Stimulated activated CD8-positive, alpha-beta memory T cell treated with anti-CD3 and anti-CD28 coated beads, Interleukin-15, amount 100 ng/mL, for 4 hours (primary cell): ENCODE measurements at places on chromosomes 3 and 15.

GRCh38 chr15:63953524-63953923 lies 92.8 kb downstream of the DAPK2 start:
- no peak for DNase-seq

GRCh38 chr15:36529296-36530011 lies 50.0 kb upstream of the CDIN1 start:
- DNase-seq: no peak

- DNase-seq: no peak
Observed at GRCh38 chr3:192986379-192986778, 68.7 kb upstream of the MB21D2 start.

DNA sequence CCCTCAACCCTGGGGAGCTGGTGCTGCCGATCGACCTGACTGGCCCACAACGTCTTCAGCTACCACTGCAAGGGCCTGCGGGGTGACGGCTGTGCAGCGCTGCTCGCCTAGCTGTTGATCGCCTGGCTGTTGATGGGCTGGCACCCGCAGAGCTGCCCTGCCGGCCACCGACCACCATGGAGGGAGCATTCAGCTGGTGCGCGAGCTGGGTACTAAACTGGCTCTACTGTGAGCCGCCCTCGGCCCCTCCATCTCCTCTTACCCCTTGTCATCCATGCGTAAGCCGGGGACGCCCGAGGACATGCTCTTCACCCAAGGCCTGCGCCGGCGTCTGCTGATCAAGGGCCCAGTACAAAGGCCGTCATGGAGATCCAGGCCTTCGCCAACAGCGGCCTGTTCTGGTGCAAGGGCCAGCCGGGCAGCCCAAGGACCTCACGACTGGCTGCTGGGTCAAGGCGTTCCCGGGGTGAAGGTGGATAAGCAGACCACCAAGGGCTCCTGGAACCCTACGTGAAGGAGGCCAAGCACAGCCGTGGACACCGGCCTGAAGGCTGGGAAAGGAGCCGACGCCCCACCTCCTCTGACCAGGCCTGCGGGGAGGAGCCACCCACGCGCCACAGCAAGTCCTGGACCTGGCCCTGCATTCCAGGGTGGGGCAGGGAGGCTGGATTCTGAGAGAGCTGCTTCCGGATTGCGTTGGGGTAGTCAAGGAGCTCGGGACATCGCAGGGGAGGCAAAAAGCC lies 46.9 kb downstream of the SFMBT1 start:
- DNase-seq: no peak

GRCh38 chr3:104646196-104646595 lies 720.5 kb upstream of the ALCAM start:
- no peak for DNase-seq

DNA sequence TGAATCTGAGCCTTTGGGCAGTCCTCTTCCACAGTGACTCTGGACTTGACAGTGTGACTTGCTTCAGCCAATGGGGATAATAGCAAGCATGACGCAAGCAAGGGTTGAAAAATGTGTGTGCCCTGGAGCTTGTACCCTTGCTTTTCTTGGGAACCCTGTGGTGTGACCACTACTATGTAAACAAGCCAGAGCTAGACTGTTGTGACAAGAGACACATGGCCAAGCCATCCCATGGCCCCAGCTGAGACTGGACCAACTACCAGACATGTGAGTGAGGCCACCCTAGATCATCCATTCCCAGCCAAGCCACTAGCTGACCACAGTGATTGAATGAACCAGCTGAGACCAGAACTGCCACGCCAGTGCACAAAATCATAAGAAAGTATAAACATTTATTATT lies 11.8 kb downstream of the MYO1E start:
- no peak for DNase-seq

GRCh38 chr3:111541391-111541790 lies 606 bp upstream of the CD96 start:
- no peak for DNase-seq

- DNase-seq: no peak
Observed at GRCh38 chr3:151875759-151876158, 2.3 kb downstream of the SUCNR1 start.

GRCh38 chr3:107117922-107118536 lies 259.2 kb upstream of the CCDC54 start:
- DNase-seq: no peak

DNA sequence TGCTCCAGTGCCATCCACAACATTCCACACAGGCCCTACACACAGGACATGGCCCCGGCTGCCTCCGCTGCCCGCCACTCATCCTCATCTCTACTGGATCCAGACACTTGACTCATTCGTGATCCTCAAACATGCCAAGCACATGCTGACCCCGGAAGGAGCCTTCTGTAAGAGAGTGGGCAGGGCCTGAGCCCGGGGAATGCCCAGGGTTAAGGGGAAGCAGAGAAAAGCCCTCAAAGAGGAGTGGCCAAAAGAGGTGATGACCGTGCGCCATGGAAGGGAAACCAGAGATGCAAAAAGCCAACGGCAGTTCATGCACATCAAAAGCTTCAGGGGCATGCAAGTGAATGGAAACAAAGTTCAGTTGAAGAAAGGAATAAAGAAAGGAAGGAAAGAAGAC lies 46.1 kb downstream of the RFTN1 start:
- DNase-seq: no peak

DNA sequence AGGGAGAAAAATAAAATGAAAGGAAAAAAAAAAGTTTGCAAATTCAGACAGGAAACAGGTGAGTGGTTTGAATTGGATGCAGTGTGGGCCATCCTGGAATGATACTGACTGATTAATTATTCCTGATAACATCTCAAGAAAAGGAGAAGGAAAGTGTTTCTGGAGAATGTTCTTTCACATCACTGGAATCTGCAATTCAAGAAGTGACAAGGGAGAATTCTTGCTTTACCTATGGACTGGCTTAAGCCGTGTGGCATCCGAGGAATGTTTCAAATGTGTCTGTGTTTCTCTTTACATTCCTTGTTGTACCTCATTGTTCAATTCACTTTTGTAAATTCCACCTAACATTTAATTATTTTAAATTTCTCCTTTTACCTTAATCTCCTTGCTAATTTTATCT lies 465.0 kb downstream of the EPHB1 start:
- DNase-seq: no peak

DNA sequence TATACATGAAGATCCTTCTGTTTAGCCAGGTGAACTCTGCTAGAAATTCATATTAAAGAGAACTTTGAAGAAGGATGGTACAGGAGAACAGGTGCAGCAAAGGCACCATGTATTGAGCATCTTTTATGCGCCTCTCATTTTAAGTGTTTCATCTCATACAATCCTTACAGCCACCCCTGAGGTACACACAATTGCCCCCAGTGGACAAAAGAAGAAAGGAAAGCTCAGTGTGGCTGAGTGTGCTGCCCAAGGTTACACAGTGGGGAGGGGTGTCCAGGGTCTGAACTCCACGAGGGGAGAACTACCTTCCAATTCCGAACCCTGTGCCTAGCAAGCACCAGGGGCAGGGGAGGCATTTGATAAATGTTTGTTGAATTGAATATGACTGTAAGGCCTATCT lies 98.6 kb downstream of the MECOM start:
- DNase-seq: no peak

GRCh38 chr3:52367891-52368880 lies 52.1 kb downstream of the DNAH1 start:
- DNase-seq: no peak

- no peak for DNase-seq
Observed at GRCh38 chr15:29037997-29038705, 152.4 kb downstream of the APBA2 start.

DNA sequence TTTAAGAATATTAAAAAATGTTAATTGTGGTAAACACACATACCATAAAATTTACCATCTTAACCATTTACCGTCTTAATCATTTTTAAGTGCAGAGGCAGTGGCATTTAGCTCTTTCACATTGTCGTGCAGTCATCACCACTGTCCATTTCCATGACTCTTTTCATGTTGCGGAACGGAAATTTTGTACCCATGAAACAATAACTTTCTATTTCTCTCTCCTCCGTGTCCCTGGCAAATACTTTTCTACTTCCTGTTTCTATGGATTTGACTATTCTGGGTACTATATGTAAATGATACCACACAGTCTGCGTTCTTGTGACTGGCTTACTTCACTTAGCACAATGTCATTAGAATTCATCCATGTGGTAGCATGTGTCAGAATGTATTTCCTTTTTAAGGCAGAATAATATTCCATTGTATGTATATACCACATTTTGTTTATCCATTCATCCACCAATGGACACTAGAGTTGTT lies 27.9 kb downstream of the AKAP13 start:
- DNase-seq: no peak

DNA sequence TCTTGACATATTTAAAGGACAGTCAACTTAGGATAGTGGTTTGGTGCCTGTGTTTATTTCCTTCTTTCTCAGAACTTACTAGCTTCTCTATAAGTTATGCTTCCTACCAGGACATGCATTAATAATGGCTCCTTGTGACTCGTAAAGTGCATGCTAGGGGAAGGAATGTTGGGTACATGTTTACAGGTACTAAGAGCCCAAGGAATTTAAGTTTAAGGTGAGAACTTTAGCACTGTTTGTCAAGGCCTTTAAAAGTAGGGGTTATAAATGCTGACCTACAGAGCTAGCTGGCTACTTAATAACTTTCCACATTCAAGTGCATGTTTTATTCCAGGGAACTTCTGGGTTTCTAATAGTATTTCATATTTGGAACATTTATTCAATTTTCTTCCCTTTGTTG lies at the start of gene TMEM207:
TMEM207 (minus strand) TSS at position 101 of the 400 bp plus-strand sequence; CDS start at position 9, 92 bp downstream.
- DNase-seq: no peak

DNA sequence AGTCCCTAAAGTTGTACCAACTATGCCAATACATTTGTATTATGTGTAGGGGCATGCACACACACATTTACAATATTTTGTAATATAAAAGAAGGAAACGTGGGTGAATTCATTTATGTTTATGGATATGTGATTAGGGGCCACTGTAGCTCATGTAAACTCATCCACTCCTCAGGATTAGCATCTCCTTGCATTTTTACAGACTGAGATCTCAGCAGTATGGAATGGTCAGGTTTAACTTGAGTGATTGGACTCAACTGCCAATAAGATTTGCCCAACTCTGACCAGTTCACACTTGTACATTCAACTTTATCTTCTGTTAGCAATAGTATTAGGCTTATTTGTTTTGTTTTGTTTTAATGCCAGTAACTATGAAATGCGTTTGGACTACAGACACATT lies 36.5 kb downstream of the PSMD6 start:
- DNase-seq: no peak
